NCI-H1436 (cell line): ENCODE measurements at places on chromosomes 4 and X.
A peak's percentile ranks its signal among the peaks of the same experiment; 100 is the strongest.

DNA sequence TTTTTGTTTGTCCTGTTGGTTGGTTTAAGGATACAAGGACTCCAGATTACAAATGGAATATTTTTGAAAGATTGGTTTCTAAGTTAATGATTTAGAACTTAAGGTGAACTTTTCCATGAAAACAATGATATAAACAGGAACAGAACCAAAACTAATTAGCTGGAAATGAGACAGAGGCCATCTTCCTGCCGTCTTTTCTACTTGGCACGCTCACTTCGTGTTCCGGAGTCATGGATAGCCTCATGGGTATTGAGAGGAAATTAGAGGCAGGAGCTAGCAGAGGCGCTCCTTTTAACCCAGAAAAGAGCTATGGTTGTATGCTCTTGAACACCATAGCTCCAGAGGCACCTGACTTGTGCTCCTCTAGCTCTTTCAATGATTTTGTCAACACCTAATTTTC is 2.4 kb downstream of the FAM241A start:
- DNase-seq, result no peak

DNA sequence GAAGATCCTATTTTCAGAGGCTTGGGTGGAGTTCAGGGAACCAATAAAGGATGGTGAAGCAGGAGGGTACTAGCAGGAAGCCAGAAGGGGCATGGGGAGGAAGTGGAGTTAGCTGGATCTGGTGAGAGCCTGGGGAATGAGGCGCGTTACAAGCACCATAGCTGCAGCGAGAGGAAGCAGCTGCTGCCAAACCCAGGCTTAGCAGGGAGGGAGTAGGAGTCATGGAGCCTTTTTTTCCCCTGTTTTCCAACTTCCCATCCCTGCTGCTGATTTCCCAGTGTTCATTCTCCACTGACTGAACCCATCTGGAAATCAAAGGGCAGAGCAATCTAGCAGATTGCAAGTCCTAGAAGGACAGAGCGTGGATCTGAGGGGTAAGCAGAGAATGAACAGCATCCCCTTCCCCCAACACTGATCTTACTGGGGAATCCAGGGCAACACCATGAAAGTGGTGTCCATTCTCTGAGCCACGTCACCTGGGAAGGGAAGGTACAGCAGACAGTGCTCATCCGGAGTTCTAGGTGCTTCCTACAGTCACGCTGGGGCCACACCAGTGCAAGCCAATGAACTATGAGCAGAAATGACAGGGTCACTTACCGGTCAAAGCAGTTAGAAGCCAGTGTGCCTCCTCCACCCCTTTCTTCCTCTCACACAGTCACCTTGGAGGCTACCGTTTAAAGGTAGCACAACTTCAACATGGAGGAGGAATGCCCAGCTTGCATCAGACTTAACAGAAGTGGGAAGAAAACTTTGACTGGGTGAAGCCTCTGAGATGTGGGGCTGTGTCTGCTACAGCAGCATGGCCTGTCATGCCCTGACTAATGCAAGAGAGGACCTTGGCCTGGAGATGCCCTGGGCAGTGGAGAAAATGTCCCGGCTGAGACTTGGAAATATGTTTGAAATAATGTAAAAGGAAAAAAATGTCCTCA is 36.7 kb downstream of the SMIM20 start:
- DNase-seq, result no peak

GRCh38 chrX:153435845-153436244 is 10.0 kb downstream of the TREX2 start:
- no peak for DNase-seq

GRCh38 chr4:182018691-182019090 is 224.5 kb upstream of the TENM3 start:
- no peak for DNase-seq

DNA sequence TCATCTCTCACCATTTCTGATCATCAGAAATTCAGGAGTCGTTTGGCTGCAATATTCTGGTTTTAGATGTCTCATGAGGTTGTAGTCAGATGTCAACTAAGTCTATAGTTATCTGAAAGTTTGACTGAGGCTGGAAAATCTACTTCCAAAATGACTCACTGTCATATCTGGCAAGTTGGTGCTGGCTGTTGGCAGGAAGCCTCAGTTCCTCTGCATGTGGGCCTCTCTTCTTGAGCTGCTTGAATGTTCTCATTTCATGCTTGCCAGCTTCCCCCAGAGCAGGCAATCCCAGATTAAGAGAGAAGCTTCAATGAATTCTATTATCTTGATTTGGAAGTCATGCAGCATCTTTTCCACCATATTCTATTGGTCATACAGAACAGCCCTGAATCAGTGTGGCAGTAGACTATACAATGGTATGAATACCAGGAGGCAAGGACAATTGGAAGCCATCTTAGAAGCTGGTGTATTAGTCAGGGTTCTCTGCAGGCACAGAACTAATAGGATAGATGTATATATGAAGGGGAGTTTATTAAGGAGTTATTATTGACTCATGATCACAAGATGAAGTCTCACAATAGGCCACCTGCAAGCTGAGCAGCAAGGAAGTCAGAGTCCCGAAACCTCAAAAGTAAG is 46.8 kb upstream of the ELF2 start:
- no peak for DNase-seq

- no peak for DNase-seq
Observed at GRCh38 chr4:164215113-164215741, 538.7 kb upstream of the SMIM31 start.

DNA sequence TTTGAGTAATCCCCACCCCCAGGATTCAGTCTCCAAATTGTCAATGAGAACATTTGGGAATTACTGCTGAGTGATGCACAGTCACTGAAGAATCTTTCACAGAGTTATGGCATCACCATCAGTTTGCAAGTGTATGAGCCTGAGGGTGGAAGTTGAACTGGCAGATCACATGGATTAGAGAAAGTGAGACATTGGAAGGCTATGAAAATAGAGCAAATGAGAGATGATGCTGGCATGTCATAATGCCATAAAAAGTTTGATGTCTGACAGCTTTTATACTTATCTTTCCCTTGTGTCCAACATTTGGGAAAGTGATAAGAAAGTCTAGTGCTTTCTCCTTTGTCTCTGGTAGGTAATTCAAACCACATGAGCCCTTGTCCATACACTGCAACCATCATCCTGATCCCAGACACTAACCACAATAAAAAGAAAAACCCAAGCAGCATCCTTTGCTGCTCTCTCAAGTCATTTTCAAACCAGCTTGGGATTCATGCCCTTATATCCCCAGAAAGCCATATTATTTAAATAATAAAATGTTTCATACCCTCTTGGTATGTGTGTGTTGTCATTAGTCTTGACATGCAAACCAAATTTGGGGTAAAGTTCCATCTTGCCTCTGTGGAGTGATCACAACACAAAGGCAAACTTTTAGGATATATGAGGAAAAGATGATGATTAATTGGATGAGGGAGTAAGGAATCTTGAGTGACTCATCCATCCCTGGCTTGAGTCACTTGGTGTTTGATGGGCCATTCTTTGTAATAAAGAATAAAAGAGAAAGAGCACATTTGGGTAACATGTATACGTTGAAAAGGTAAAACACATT is 438.9 kb downstream of the GRXCR1 start:
- no peak for DNase-seq

DNA sequence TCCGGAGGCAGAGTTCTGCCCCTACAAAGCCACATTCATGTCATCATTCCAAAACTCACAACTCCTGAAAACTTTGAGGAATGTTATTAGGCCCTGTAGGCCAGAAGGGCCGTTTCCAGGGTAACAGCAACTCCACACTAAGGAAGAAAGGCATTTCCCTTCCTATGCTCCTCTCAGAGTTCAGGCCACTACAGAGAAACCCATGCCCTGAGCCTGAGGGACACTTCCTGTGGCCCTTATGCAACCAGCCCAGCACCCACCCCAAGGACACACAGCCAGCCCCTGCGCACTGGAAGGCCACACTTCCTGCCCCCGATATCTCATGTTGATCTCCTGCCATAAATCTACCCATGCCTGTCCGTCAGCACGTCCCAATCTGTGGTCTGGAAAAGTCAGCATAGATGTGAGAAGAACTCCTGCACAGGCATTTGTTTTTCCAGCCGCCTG is 289.3 kb downstream of the BCOR start:
- DNase-seq, result no peak

GRCh38 chr4:112082954-112083586 is 62.2 kb upstream of the FAM241A start:
- DNase-seq, result no peak

DNA sequence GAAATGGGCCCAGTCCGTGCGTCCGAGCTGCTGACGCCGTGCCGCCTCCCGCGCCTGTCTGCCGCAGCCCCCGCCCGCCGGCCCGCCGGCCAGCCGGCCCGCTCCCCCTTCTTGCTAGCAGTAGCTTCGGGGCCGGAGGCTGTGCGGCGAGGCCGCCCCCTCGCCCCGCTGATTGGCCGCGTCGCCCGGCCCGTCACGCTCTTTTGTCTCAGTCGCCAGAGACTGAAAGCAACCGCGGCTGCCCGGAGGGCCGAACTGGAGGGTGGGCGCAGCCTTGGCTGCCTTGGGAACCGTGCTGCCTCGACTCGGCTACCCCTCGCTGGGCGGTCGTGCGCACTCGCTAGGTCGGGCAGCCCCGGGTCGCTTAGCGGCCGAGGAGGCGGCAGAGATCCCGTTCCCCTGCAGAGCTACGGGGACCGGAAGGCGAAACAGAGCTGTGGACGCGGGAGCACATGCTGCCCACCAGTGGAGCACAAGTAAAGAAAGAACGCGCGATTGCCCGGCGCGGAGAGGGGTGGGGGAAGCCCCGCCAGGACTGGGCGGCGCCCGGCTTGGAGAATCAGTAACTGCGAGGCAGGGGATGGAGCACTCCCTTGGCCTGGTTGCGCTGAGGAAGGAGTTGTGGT is at the start of gene ZCCHC18:
Gene ZCCHC18 (plus strand): TSS at position 198 of the 626 bp plus-strand sequence. CDS start 1,589 bp downstream, outside the sequence.
- peak; percentile 71 for DNase-seq
